ENCODE measurements at places on chromosomes 2 and 18.

DNA sequence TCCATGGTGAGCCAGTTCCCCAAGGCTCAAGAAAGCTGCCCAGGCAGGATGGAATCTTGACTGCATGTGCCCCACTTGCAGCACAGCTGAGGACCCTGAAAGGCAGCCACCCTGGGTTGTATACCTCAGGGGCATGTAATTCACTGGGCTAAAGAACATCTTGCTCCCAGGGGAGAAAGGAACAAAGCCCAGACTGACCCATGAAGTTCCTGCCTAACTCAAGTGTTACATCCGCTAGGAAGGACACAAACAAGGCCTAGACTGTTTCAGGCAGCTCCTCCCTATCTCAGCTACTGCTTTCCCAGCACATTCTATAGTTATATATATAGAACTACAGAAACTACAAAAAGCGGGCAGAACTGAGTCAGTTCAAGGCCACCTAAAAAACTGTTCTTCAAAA lies 69.0 kb downstream of the RBM43 start:
- DNase-seq, result no peak

DNA sequence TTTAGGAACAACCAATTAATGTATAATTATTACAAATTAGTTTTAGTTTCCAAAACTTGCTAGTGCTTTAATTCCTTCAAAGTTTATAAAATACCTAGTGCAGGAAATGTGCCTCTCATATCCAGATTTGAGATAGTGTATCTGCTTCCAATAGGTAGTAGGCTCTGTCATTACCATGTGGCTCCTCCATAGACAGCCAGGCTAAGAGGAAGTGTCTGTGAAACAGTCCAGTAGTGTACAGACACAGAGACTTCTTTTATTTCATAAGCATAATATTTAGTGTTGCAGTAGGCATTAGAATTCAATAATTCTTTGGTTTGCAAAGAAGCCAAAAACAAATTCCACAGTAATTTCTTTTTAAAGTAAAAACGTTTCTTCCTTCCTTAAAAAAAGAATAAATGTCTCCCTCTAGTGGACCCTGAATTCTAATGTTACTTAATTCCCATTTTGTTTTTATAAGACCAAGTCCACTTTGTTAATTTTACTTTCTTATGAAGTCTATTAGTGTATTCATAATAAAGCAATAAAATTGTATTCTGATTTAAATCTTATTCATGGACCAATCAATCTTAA lies 101.2 kb downstream of the NEB start:
- peak; percentile 72 for DNase-seq

DNA sequence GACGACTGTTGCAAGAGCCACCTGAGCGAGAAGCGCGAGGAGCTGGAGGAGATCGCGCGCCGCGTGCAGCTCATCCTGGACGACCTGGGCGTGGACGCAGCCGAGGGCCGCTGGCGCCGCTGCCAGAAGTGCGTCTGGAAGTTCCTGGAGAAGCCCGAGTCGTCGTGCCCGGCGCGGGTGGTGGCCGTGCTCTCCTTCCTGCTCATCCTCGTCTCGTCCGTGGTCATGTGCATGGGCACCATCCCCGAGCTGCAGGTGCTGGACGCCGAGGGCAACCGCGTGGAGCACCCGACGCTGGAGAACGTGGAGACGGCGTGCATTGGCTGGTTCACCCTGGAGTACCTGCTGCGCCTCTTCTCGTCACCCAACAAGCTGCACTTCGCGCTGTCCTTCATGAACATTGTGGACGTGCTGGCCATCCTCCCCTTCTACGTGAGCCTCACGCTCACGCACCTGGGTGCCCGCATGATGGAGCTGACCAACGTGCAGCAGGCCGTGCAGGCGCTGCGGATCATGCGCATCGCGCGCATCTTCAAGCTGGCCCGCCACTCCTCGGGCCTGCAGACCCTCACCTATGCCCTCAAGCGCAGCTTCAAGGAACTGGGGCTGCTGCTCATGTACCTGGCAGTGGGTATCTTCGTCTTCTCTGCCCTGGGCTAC lies 1.2 kb downstream of the KCNF1 start:
- no peak for DNase-seq

- DNase-seq, result peak; percentile 53
These were observed 53.5 kb downstream of the HNRNPLL start for GRCh38 chr2:38549071-38549704.

- DNase-seq, result no peak
These were observed 37.3 kb downstream of the PTCD3 start for GRCh38 chr2:86143307-86143706.

DNA sequence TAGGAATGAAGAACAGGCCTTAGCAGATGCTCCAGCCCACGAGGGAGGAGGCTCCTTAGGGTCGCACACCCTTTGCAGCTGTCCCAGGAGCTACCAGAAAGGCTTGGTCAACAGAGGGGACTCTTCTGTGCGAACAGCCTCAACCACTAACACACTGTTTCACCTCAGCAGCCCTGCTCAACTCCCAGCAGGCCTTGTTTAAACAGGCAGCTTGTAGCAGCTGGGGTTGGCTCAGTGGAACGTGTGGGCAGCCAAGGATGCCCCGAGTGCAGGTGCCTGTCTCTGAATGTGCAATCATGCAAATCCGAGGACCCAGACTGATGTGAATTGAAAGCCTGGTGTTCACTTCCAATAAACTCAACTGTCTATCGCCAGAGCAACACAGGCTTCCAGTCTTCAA lies 88.7 kb upstream of the CXCR4 start:
- DNase-seq, result no peak

GRCh38 chr2:183079139-183079775 lies 710 bp downstream of the DUSP19 start:
- peak; percentile 71 for DNase-seq

DNA sequence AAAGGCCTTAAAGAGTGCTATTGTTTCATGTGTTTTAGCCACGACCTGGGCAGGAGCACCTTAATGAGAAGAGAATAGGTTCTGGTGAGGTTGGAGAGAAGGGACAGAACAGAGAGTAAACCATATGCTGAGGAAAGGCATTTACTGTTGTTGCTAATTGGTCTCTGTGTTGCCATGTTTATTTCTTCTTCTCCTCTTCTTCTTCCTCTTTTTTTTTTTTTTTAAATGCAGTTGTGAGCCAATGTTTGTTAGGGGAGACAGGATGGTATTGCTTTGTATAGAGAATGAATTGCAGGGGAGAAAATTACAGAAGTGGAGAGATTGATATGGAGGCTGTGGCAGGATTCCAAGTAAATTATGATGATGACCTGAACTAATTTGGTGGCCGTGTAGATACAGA lies 2.6 kb downstream of the SCN9A start:
- peak; percentile 75 for DNase-seq

- no peak for DNase-seq
These were observed 97.2 kb downstream of the NCOA1 start for GRCh38 chr2:24588294-24588693.

- DNase-seq, result no peak
These were observed 79.6 kb upstream of the NYAP2 start for GRCh38 chr2:225319872-225320271.

DNA sequence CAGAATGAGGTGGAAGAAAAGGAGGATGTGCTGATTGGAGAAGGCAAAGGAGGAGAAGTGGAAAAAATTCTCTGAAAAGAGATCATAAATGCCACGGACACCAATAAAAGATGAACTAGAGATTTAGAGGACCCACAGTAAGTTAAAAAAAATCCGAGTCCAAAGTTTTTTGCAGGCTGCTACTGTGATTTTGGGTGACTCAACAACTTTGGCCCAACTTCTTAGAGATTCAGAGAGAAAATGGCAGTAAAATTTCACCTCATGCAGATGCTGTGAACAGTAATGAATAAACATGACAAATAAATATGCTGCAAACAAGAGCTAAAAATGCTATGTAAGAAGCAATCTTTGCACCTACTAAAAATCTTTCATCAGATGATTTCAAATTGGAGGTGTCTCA lies 176.9 kb upstream of the SESTD1 start:
- DNase-seq, result no peak

GRCh38 chr2:144836635-144837350 lies 316.9 kb upstream of the ZEB2 start:
- no peak for DNase-seq

DNA sequence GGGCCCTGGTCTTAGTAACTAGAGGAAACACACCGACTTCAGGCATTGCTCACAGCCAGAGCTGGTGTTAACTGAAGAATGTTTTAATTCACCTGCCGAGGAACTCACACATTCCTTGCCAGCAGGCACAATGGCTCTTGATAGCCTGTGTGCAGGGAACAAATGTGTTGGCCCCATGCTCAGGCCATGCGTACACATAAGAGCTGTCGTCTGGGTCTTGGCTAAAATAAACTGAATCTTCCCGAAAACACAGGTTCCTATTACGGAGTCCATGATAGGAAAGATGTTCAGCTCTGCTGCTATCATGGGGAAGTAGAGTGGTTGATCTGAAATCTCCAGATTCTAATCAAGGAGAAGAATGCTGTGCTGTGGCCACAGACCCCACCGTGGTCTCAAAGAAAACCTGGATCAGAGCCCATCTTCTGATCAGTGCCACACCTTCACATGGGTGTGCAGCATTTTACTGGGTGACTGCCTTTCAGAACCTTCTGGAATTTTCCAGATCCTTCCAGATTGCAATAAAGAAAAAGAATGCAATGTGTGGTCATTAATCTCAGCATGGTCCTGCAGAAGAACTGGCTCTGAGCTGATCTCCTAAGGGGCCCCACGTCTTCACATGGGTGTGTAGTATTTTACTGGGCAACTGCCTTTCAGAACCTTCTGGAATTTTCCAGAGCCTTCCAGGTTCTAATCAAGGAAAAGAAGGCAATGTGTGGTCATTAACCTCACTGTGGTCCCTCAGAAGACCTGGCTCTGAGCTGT lies 17.2 kb downstream of the MBP start:
- DNase-seq, result peak; percentile 41

- no peak for DNase-seq
These were observed 2135.6 kb upstream of the CELF4 start for GRCh38 chr18:39701055-39701783.

GRCh38 chr2:139457873-139458272 lies 677.7 kb upstream of the NXPH2 start:
- no peak for DNase-seq

DNA sequence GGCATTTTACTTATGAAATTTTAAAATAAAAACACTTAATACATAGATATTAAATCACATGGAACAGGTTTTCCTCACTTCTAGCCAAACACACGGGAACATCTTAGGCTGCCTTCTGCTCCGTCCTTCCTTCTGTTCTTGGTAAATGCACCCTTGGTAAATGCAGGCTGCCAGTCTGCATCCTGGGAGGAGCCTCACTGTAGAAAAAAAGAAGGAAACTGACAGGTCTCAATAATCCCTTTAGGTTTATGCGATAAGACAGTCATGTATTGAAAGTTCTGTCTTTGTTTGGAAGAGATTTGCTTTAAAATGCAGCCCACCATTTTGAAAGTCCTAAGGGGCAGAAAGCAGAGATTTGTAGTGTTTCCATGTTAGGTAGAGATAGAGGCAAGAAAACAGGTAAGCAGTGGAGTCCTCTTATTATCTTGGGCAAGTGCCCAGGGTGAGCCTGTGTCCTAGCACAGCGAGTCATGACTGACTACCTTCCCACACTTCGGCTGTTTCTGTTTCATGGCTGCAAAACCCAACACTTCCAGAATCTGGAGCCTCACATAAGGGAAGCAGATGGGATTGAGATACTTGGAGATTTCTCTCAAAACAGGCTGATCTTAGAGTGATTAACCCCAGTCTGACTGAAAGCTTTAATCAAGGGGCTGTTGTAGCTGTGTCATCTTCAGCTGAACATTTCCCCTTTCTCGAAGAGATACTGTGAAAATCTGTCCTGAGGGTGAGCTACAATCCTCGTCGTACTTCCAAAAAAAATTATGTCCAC lies 131.4 kb upstream of the MAP3K20 start:
- no peak for DNase-seq

- DNase-seq, result no peak
These were observed 159.0 kb upstream of the HAAO start for GRCh38 chr2:42951263-42951938.

DNA sequence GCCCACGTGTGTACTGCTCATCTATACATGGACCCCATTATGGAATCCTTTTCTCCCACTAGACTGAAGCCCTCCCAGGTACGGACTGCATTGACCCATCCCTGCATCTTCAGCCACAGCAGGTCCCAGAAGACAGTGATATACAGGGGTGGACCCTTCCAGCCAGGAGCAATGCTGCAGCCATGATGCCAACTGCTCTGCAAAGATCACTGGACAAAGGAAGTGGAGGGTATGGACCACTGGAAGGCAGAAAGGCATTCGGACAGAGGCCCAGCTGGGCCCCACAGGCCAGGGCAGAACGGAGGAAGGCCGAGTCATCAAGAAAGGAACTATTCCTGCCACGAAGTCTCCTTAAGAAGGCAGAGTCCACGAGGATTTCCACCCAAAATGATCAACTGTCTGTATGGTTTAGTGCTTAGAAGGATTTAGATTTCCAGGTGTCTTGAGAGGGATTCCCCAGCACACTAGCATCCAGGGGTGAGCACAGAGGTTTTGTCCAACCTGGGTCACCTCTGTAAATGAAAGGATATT lies 93.4 kb downstream of the TWIST2 start:
- DNase-seq, result no peak

- no peak for DNase-seq
These were observed 255.3 kb downstream of the THSD7B start for GRCh38 chr2:137020452-137021196.

GRCh38 chr2:25618676-25619075 lies 54.7 kb downstream of the DTNB start:
- DNase-seq, result no peak

DNA sequence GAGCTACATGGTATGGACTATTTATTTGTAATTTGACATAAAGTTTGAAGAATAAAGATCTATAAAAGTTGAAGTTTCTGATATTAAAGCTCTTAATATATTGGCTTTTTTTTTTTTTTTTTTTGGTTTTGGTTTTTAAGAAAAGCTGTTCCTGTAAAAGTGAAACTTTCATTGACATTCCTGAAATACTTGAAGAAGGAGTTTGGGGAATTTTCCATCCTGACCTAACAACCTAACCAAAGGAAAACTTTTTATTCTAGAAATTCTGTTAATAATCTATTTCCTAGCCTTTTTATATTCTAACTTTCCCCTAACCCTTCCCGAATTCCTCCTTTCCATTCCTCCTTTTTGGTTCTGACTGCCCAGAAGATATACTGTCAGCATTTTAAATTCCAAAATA lies 83.7 kb downstream of the ACSL3 start:
- no peak for DNase-seq

- DNase-seq, result peak; percentile 42
These were observed 40.5 kb downstream of the SCN9A start for GRCh38 chr2:166335284-166335683.

- no peak for DNase-seq
These were observed 124.9 kb downstream of the L3MBTL4 start for GRCh38 chr18:6289843-6290242.

GRCh38 chr2:86123328-86123925 lies 17.4 kb downstream of the PTCD3 start:
- DNase-seq, result no peak

- DNase-seq, result peak; percentile 49
These were observed 39.3 kb downstream of the AP1S3 start for GRCh38 chr2:223797811-223798721.

Measured in OCI-M1 (cell line).